ENCODE measurements at places on chromosomes 13 and 19. TPM values are rescaled to one million over a fixed set of nuclear protein-coding genes. Genes with fewer than 3 reads are reported as not detected.

DNA sequence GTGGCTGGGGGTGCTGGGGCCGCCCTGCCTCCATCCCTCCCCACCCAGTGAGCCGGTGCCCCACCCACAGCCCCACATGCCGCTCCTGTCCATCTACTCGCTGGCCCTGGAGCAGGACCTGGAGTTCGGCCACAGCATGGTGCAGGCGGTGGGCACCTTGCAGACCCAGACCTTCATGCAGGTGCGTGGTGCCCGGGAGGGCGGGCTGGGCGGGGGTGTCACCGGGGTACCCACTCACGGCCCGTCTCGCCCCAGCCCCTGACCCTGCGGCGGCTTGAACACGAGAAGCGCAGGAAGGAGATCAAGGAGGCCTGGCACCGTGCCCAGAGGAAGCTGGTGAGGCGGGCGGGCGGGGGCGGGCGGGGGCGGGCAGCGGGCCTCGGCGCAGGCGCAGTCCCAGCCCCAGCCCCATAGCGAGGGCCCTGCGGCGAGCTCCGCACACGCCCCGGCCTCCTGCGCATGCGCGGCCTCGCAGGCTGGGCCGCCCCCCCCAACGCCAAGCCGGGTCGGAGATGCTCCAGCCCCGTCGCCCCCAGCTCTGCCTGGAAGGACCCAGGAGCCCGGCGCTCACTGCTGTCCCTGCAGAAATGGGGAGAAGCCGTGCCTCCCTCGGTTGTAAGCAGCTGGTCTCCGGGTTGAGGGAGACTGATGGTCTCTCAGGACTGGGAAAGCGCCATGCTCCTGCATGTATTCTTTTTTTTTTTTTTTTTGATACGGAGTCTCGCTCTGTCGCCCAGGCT is 7.7 kb downstream of the ARHGAP45 start:
- H3K27me3 ChIP-seq: no peaks in the 10 kb centered on the region
- no peaks in the 10 kb centered on the region for H3K36me3 ChIP-seq
- H3K4me3 ChIP-seq: peak overlapping the region; percentile 62
- H3K4me1 ChIP-seq: 0 out of 2 replicates have a peak, but pooled peaks cover 9% of the 10 kb centered on the region

DNA sequence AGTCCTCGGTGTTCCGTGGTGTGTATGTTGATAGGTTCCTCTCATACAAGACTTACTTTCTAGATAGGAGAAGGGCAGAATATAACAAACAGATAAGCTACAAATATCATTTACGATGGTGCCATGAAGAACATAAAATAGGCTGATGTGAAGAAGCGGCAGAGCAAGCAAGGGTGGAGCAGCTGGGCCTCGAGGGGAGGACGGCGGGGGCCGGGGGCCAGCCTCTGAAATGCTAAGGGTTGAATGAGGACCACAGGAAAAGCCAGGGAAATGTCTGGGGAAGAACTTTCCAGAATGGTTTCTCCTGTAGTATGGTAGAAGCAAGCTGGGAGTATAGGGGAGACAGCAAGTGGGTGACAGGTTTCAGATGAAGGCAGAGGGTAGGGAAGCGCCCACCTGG is 529.5 kb downstream of the LIG4 start:
- H3K27me3 ChIP-seq: no peaks in the 10 kb centered on the region
- H3K4me1 ChIP-seq: no peaks in the 10 kb centered on the region
- H3K27ac ChIP-seq: no peak overlapping the region
- no peak for DNase-seq
- no peak overlapping the region for H3K4me3 ChIP-seq

- H3K4me3 ChIP-seq: no peak overlapping the region
- no peaks in the 10 kb centered on the region for H3K27me3 ChIP-seq
- no peaks in the 10 kb centered on the region for H3K36me3 ChIP-seq
- DNase-seq: no peak
- peaks cover 28% of the 10 kb centered on the region for H3K4me1 ChIP-seq
These were observed 22.3 kb downstream of the EPS15L1 start for GRCh38 chr19:16449330-16449961.

Gene ASF1B
- 71.2 TPM for total RNA-seq

GRCh38 chr13:107466326-107467099 is 748.8 kb downstream of the LIG4 start:
- no peak for DNase-seq
- H3K4me1 ChIP-seq: no peaks in the 10 kb centered on the region
- no peak overlapping the region for H3K4me3 ChIP-seq
- H3K27me3 ChIP-seq: no peaks in the 10 kb centered on the region
- no peak overlapping the region for H3K27ac ChIP-seq

Gene SHISA7
- not detected for total RNA-seq

Gene NCAN
- total RNA-seq: not detected

DNA sequence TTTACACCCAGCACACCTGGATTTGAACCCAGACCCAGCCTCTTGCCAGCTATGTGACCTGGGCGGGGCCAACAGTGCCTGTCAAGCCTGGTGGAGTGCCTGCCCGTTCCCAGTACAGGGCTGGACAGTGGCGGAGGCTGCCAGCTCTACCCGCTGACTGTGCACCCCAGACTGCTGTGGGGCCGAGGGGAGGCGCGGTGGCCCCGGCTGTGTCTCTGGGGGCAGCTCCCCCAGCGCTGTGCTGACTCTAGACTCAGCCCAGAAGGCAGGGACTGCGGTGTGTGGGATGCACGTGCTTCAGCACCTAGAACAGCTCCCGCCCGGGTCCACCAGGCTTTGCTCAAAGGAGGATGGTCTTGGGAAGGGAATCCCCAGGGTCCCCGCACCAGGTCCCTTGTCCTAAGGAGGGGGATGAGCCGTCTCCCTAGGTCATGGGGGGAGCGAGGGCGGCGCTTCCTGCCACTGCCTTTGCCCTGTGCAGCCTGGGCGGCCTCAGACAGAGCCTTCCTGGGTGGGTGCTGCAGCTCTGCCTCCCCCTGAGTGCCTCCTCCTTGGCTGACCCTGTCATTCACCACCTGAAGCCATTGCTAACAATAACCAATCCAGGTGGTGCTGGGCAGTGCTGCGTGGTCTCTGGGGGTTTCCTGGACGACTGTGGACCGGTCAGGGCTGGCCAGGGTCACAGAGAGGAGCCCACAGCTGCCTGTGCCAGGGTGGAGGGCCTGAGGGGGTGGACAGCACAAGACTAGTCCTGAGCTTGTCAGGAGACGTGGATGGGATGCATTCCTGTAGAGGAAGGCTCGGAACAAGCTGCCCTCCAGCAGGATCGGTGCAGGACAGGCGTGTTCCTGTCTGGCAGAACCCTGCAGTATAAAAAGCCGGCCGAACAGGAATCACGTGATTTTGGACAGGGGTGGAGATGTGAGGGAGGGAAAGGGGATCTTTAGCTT is 18.6 kb downstream of the TMEM255B start:
- 0 out of 2 replicates have a peak, but pooled peaks cover 7% of the 10 kb centered on the region for H3K4me1 ChIP-seq
- DNase-seq: no peak
- no peaks in the 10 kb centered on the region for H3K36me3 ChIP-seq
- no peak overlapping the region for H3K4me3 ChIP-seq
- H3K27ac ChIP-seq: no peak overlapping the region

Gene ADAT3
- 10.1 TPM for total RNA-seq
